Calu3 (cell line): ENCODE measurements at places on chromosomes 16 and 17. TPM values are rescaled to one million over a fixed set of nuclear protein-coding genes. Genes with fewer than 3 reads are reported as not detected.

GRCh38 chr17:42153919-42154742 lies 658 bp downstream of the RAB5C start:
- DNase-seq: peak; percentile 23

- DNase-seq: no peak
Observed at GRCh38 chr17:292016-292415, 60.6 kb downstream of the RPH3AL start.

GRCh38 chr17:11539637-11540036 lies 58.6 kb upstream of the DNAH9 start:
- DNase-seq: no peak

- DNase-seq: no peak
Observed at GRCh38 chr17:55728833-55729232, 6.2 kb upstream of the TMEM100 start.

GRCh38 chr16:6517020-6517720 lies 815.5 kb upstream of the RBFOX1 start:
- DNase-seq: no peak

DNA sequence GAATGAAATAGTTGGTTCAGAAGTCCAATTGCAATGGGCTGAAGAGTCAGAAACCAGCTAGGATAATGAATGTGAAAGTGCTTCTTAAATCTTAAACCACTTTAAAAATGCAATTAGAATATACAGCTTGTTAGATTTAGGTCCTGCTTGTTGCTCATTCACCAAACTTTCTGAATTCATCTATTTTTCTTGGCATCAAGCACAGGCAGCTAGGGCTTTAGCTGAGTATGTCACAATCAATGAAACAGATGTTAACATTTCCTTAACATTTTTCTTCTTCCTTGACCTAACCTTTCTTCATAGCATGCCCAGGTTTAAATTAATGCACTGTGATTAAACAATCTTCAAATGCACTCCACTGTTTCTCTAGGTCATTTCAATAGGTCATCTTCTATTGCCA lies 14.4 kb downstream of the KIF2B start:
- no peak for DNase-seq

- no peak for DNase-seq
Observed at GRCh38 chr17:77218902-77219301, 78.1 kb downstream of the SEC14L1 start.

DNA sequence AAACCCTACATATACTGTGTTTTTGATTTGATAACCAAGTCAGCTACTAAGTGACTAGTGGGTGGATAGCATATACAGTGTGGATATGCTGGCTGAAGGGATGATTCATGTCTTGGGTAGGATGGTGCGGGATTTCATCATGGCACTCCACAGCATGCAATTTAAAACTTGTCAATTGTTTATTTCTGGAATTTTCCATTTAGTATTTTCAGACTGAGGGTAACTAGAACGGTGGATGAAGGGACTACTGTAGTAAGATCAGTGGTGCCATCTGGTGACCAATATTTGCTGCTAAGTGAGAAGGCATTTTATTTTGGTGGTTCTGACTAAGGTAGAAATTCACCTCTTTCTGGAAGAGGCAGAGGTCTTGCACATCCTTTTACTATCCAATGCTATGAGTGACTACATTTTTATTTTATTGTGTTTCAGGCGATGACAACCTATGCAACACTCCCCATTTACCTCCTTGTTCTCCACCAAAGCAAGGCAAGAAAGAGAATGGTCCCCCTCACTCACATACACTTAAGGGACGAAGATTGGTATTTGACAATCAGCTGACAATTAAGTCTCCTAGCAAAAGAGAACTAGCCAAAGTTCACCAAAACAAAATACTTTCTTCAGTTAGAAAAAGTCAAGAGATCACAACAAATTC lies 3.1 kb downstream of the CDC6 start:
- peak; percentile 97 for DNase-seq

DNA sequence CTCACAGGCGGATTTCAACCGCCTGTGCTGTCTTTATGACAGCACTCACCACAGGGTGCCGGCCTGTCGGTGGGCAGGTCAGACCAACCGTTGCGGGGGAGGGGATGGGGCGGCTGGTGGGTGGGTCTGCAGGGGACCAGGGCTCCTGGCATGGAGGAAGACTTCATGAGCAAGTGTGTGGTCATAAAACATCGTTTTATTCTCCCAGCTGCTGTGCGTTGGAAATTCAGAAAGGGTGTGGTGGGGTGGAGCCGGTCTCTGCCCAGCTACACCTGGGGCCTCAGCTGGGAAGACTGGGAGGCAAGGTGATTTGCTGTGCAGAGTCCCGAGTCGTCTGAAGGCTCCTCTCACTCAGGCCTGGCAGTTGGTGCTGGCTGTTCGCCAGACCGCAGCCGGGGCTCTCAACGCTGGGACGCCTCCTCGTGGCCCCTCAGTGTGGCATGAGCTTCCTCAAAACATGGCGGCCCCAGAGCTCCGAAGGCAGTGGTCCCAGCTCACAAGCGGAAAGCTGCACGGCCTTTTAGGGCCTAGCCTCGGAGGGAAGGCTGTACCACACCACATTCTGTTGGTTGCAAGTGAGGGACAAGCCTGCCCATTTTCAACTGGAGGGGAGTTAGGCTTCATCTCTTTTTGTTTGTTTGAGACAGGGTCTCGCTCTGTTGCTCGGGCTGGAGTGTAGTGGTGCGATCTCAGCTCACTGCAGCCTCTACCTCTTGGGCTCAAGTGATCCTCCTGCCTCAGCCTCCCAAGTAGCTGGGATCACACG lies 45.8 kb upstream of the GSE1 start:
- no peak for DNase-seq

GRCh38 chr16:28520672-28521071 lies 14.0 kb upstream of the IL27 start:
- DNase-seq: no peak

DNA sequence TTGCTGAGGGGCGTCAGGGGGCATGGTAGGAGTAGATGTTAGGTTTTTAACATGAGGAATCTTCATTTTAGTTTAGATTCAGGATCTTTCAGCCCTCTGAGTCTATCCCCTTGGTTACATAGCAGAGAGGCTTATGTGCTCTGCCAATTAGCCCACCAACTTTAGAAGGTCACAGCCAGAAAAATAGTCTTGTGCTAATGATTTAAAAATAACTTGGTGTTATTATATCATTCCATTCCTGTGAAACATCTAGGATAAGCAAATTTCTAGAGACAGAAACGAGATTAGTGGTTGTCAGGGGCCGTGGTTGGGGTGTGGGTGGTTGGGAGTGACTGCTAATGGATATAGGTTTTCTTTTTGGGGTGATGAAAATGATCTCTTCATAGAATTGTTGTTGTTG lies 183.7 kb downstream of the SNX29 start:
- no peak for DNase-seq

GRCh38 chr16:85477801-85478363 lies 135.2 kb upstream of the GSE1 start:
- DNase-seq: no peak

DNA sequence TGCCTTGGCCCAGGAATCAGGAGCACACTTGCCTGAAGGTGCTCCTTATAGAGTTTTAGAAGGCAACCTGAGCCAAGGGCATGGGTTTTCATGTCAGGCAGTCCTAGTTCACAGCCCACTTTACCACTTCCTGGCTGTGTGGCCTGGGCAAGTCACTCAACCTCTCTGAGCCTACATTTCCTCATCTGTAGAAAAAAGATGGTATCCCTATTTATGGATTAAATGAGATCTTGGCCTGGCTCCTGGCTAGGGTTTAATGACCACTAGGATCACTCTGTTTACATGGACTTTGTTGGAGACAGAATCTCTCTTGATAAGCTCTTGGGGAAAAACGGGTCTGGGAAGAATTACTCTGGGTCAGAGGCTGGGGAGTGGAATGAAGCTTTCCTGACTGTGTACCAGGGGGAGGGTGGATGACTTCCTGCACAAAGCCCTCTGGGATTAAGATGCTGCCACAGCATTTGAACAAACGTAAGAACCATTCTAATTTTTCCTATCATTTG lies 2.3 kb downstream of the MT2A start:
- no peak for DNase-seq

DNA sequence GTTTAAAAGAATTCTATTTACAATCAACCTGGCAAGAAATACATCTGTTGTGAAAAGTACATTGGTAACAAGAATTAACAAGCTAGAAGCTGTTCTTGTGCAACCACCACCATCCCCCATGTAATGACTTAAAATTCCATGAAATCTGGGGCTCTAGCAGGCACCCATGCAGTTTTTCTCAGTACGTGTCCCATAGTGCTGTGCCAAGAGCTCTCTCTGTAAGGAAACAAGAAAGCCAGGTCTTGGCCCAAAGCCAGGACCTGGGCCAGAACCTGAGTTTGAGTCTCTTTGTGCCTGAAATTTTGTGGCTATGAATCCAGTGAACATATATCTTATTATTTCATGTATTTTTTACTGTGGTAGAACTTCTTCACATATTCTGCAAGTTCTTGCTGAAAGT lies 46.6 kb downstream of the NUP93 start:
- no peak for DNase-seq

The CA10 gene
- not detected in 2 replicates for total RNA-seq

The CCL4 gene
- not detected in 2 replicates for total RNA-seq

The GSDMA gene
- total RNA-seq: 0.33 and 1.9 TPM in 2 replicates

The KRTAP4-9 gene
- total RNA-seq: not detected in 2 replicates
